Stimulated activated CD4-positive, alpha-beta T cell treated with anti-CD3 and anti-CD28 coated beads, TNF-alpha, amount 100 ng/mL, for 4 hours (primary cell): ENCODE measurements at places on chromosomes 5 and 9.
A peak's percentile ranks its signal among the peaks of the same experiment; 100 is the strongest.

DNA sequence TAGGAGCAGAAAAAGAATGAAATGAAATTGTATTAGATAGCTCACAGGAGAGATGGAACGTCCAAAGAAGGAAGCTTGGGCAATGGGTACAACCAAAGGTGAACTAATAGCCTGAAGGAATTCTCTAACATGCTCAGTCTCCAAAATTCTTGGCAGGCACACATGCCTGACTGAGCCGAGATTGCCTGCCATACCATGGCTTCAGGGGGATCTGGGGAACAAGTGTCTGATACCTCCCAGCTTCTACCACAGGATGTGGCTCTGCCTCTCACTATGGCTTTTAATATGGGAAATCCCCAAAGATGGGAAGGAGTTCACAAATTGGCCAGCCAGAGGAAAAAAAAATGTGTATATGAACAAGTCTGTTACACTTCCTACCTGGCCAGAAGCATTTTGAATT lies 3.6 kb upstream of the PALM2AKAP2 start:
- DNase-seq = no peak

DNA sequence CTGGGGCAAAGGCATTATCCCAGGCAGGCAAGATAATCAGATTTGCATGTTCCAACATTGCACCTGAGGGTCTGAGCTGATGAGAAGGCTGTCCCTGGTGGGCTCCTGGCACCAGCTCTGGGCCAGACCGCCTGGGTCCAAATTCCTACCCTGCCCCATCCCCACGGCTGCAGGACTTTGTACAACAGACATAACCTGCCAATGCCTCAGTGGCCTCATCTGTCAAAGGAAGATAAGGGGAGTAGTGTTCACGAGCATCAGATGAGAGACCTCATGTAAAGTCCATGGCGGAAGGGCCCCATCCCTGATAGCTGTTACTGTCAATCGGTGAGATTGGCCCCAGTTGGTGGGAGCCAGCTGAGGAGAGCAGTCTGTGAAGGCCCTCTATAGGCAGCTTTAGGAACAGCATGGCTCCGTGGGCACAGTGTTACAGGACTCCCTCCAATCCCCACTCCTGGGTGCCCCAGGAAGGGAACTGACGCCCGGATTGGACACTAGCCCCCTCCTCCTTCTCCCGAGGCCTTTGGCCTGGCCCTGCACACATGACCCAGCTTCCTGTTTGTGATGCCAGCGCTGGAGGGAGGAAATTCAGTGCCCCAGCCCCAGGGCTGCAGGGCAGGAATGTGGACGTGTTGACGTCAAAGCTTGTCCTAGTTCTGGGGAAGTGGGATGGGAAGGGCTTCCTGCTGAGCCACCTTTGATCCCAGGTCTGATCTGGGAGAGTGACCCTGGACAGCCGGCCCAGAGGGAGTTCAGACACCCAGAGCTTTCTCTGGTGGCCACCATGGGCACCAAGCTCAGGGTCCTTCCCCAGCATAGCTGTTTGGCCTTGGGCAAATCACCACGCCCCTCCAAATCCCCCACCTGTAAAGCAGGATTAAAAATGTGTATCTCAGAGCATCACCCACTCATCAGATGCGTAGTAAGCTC lies 56.2 kb downstream of the DUSP1 start:
- peak; percentile 41 for DNase-seq

- no peak for DNase-seq
These were observed 14.5 kb downstream of the C9orf43 start for GRCh38 chr9:113425072-113425471.

DNA sequence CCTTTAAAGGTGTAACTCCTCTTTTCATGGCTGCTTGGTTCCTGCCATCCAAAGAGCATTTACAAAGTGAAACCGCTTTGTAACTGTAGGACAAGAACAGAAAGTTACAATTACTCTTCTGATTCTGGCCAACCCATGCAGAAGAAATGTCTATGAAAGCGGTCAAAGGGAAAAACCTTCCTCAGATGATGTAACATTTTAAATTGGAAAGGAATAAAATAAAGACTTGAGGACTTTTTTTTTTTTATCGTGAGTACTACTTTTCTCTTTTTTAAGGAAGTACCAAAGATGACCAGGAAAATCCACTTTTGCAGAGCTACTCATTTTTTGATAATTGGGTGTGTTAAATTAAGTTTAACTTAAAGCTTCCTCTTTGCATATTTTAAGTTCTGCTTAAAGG lies 13.0 kb upstream of the C9orf72 start:
- DNase-seq = no peak

- no peak for DNase-seq
These were observed 10.9 kb upstream of the FCN1 start for GRCh38 chr9:134928436-134929192.
